ENCODE measurements at places on chromosomes 7 and 10.

DNA sequence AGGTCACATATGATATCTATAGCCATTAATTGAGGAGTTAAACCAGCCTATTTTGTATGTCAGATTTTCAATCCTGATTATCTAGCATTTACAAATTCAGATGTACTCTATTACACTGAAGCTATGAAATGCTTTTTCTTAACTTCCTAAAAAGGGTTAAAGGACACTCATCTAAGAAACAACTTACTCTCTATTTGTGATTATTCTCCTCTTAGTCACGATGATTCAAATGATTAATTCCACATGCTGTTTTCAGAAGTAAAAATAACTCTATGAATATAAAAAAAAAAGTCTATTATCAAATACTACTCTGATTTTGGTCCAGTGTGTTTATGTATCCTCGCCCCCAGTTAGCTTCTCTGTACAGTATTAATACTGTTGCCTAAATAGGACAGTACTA, 1199.9 kb downstream of the GATA3 start:
- H3K36me3 ChIP-seq: no peaks in the 10 kb centered on the region
- no peaks in the 10 kb centered on the region for H3K4me1 ChIP-seq
- H3K4me3 ChIP-seq: no peak overlapping the region

DNA sequence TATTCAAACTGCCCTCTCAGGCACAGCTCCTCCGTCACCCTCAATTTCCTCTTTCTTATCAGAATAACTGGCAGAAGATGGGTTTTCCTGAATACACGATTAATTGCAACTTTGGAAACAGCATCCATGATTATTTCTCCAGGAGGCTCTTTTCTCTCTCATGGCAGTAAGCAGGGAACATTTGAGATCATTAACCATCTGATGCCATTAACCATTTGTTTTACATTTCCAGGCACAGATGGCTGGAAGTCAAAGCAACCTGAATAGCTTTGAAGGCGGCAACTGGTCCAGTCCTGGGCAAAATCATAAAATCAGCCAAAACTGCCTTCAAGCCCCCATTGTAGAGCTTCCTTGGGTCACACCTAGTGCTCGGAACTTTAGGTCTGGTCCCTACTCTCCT, 289.5 kb upstream of the AOAH start:
- no peak overlapping the region for H3K4me3 ChIP-seq
- H3K27me3 ChIP-seq: no peaks in the 10 kb centered on the region
- H3K36me3 ChIP-seq: peaks cover 10% of the 10 kb centered on the region
- no peak overlapping the region for H3K27ac ChIP-seq

- DNase-seq: no peak
- no peak overlapping the region for H3K4me3 ChIP-seq
- no peaks in the 10 kb centered on the region for H3K4me1 ChIP-seq
- no peaks in the 10 kb centered on the region for H3K36me3 ChIP-seq
- H3K27ac ChIP-seq: no peak overlapping the region
These were observed 125.6 kb upstream of the CDK6 start for GRCh38 chr7:92961961-92962360.

- DNase-seq: no peak
- no peak overlapping the region for H3K4me3 ChIP-seq
- H3K36me3 ChIP-seq: no peaks in the 10 kb centered on the region
These were observed 32.9 kb upstream of the CYTH3 start for GRCh38 chr7:6305330-6305729.

DNA sequence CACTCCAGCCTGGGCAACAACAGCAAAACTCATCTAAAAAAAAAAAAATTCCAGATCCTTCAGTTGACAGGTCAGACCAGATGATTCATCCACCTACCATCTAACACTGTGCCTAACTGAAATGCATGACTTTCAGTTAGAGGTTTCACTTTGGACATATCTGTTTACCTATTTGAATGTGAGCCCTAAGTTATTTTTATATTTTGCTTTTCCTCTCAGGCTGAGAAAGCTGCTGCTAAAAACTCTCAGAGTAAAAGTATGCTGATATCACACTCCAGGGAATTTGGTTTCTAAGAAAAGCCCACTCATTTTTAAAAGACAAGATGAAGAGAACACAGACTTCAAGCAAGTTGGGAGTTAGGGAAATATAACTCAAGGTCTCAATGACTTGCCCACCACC, 126.0 kb downstream of the SGMS1 start:
- H3K4me3 ChIP-seq: no peak overlapping the region
- no peak for DNase-seq
- H3K27ac ChIP-seq: no peak overlapping the region
- H3K4me1 ChIP-seq: no peaks in the 10 kb centered on the region
- no peaks in the 10 kb centered on the region for H3K36me3 ChIP-seq

- H3K27ac ChIP-seq: no peak overlapping the region
- no peaks in the 10 kb centered on the region for H3K36me3 ChIP-seq
- no peaks in the 10 kb centered on the region for H3K27me3 ChIP-seq
These were observed 42.8 kb upstream of the RABGEF1 start for GRCh38 chr7:66697449-66698438.

DNA sequence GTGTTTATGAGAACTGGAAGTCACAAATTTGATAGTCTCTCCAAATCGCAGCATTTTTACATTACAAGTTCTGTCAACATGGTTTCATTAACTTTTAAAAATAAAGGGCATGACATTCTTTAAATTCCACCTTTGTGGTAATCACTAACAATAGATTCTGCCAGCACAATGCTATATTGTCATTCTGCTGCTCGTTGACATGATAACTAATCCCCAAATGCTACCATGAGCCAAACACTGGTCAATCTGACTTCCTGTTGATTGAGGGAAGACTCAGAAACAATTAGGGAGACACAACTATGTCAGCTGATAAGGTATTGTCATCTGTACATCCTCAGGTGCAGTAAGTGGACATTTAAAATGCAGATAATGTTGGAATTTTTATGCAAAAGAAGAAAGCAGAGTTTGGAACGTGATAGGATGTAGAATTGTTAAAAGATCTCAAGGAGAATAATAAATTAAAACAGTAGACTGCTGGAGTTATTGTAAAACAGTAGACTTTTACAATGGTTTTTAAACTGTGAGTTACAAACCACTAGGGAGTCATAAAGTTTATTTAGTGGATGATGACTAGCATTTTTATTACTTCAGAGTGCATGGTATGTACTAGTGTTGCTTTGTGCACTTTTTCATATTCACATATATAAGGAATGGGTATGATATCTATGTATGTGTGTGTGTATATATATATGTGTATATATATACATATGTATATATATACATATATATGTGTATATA, 126.4 kb upstream of the DKK1 start:
- H3K4me3 ChIP-seq: no peak overlapping the region
- H3K27me3 ChIP-seq: no peaks in the 10 kb centered on the region

GRCh38 chr10:7046615-7047014, 364.2 kb downstream of the SFMBT2 start:
- peaks cover 7% of the 10 kb centered on the region for H3K4me1 ChIP-seq
- H3K27me3 ChIP-seq: no peaks in the 10 kb centered on the region
- H3K36me3 ChIP-seq: no peaks in the 10 kb centered on the region

- no peaks in the 10 kb centered on the region for H3K36me3 ChIP-seq
- no peaks in the 10 kb centered on the region for H3K27me3 ChIP-seq
- no peaks in the 10 kb centered on the region for H3K4me1 ChIP-seq
- peak; percentile 66 for DNase-seq
These were observed 10.7 kb downstream of the AMZ1 start for GRCh38 chr7:2698581-2699288.

DNA sequence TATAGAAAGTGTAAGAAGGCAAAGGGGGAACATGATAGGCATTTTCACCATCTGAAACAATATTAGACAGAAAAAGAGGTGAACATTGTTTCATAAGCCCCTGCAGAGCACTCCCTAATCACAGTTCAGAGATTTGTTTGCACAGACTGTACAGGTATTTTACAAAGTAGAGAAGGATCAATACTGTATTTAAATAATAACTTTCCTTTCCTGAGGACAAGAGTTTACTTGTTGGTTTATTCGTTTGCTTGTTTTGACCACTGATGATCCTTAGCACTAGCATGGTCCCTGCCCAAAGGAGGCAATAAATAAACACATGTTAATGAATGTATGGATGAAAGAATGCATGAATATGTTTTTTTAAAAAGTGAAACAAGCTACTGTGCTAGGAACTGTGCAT, 690.1 kb upstream of the COBL start:
- H3K27me3 ChIP-seq: no peaks in the 10 kb centered on the region
- H3K27ac ChIP-seq: no peak overlapping the region
- H3K4me3 ChIP-seq: no peak overlapping the region

DNA sequence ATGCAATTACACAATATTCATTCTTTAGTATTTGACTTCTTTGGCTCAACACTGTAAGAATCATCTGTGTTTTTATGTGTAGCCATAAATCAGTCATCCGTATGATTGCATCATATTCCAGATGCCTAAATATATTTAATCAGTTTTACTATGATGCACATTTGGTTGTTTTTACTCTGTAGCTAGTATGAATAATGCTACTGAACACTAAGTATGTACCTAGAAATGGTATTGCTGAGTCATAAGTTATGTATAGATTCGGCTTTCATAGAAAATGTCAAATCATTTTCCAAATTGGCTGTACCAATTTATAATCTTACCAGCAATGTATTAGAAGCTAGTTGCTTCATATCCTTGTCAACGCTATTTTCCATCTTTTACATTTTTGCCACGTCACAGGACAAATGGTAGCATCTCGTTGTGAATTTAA, 197.3 kb upstream of the PLXNA4 start:
- no peak for DNase-seq
- no peaks in the 10 kb centered on the region for H3K4me1 ChIP-seq
- H3K36me3 ChIP-seq: no peaks in the 10 kb centered on the region
- no peaks in the 10 kb centered on the region for H3K27me3 ChIP-seq

Measured in Peyer's patch (tissue), 4 donors.